CD4-positive, alpha-beta memory T cell (primary cell): ENCODE measurements at places on chromosomes 2 and 18.

GRCh38 chr2:101609433-101609832 lies 88.1 kb upstream of the MAP4K4 start:
- no peak for DNase-seq

DNA sequence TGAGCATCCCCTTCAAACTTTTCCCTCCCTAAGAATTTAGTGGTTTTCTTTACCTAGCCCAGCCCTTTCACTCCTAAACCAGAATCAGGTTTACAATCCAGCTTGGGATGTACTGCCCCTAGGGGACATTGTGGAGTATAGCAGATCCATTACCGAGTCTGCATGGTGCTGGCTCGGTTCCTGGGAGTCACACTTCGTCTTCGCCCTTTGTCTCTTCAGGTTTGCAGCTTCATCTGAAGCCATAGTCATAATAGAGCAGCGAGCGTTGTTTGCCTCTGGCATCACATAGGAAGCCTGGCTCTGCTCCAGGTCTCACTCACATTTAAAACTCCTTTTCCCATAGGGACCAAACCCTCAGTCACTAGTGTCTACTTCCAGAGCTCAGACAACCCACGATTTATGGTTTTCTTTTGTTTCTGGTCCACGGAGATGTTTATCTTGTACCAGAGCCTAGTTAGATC lies 16.8 kb upstream of the LYPD6 start:
- no peak for DNase-seq

- DNase-seq = no peak
These were observed 76.0 kb downstream of the ARHGAP15 start for GRCh38 chr2:143205106-143205764.

DNA sequence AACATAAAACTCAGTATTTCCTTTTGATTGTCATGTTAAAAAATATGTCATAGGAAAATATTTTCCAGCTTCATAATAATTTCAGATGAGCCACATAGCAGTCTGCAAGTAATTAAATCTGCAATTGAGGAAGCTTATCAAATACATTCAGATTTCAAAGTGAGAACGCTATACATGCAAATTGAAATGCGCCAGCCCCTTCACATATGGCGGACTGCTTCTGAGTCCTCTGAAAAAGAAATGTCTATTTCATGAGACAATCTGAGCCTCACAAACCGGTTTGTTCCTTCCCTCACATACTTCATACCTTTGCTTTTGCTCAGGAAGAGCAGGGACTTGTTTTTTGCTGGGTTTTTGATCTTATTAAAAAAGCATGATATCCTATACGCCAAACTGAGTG lies 2.3 kb upstream of the DCDC2C start:
- DNase-seq = no peak

DNA sequence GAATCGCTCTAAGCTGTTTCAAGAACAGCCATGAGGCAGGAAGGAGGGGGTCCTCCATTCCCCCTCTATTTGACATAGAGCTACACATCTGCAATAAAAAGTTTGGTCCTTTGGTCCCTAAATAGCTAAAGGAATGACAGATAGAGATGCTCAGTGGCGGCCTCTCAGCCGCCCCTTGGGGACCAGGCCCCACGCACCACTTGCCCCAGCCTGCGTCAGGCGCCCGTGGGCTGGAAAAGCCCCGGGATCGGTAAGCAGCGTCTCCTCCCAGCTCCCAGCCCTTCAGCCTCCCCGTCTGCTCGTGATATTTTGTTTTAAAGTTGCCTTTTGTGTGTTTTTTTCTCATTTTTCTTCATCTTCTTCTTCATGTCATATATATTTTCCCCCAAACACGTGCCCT lies 321.0 kb downstream of the CELF4 start:
- DNase-seq = no peak

- no peak for DNase-seq
These were observed 140.8 kb downstream of the AGAP1 start for GRCh38 chr2:235634435-235635158.

- DNase-seq = no peak
These were observed 19.1 kb upstream of the GCFC2 start for GRCh38 chr2:75729861-75730260.

GRCh38 chr2:168127371-168127770 lies 120.0 kb downstream of the STK39 start:
- no peak for DNase-seq

- no peak for DNase-seq
These were observed 351.1 kb downstream of the RND3 start for GRCh38 chr2:150136401-150136800.

- DNase-seq = no peak
These were observed 8.0 kb downstream of the CTDSP1 start for GRCh38 chr2:218407717-218408116.

- DNase-seq = no peak
These were observed 62.3 kb upstream of the ACYP2 start for GRCh38 chr2:54052825-54053718.

GRCh38 chr2:8409461-8410260 lies 272.2 kb upstream of the ID2 start:
- DNase-seq = no peak

GRCh38 chr2:227164763-227165291 lies 403 bp downstream of the COL4A3 start:
- no peak for DNase-seq

GRCh38 chr2:15797939-15798281 lies 142.4 kb upstream of the MYCN start:
- no peak for DNase-seq

DNA sequence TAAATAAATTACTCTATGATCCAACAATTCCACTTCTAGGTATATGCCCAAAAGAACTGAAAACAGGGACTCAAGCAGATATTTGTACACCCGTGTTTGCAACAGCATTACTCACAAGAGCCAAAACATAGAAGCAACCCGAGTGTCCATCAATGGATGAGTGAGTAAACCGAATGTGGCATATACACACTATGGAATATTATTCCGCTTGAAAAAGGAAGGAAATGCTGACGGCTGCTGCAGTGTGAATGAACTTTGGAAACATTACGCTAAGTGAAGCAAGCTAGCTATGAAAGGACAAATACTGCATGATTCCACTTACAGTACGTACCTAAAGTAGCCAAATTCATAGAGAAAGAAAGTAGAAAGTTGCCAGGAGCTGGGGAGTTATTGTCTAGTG lies 32.2 kb downstream of the MREG start:
- no peak for DNase-seq

DNA sequence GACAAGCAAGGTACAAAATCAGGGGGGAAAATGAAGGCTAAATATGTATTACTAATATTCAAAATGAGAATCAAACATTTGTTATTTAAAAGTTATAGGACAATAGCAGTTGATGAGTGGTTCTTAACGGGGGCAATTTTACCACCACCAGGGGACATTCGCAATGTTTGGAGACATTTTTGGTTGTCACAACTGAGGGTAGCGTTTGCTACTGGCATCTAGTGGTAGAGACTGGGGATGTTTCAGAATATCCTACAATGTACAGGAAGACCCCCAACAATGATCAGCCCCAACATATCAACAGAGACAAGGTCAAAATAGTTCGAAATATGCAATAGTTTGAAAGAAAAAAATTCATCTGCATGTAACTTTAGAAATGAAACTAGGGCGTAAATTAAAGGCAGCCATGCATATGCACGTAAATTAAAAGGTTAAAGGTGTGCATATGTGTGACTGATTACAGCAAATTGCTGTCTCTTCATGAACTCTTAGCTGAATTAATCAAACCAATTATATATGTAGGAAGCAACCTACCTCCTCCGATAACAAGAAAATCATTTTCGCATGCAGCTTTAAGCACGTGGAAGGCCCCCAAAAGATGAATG lies 61.2 kb upstream of the CUL3 start:
- DNase-seq = no peak

DNA sequence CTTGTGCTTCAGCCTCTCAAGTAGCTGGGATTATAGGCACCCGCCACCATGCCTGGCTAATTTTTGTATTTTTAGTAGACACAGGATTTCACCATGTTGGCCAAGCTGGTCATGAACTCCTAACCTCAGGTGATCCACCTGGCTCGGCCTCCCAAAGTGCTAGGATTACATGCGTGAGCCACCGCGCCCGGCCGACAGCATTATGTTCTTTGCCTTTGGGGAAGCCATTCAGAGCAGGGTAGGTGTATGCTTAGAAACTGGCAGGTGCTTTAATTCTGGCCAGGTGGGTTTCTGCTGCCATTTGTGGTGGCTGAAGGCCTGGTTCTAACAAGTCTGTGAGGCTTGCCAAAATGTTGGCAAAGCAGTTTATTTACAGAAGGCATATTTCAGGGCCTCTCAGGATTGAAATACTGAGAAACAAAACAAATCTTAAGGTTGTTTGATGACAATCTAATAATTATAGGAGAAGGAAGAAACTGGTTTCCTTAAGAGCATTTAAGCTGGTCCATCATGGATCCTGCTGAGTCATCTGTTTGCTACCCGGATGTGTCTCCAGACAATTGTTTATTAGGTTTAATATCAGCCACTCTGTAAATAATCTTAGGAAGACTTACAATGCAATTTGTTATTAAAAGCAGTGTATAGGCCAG lies 16.0 kb downstream of the SLC20A1 start:
- no peak for DNase-seq

DNA sequence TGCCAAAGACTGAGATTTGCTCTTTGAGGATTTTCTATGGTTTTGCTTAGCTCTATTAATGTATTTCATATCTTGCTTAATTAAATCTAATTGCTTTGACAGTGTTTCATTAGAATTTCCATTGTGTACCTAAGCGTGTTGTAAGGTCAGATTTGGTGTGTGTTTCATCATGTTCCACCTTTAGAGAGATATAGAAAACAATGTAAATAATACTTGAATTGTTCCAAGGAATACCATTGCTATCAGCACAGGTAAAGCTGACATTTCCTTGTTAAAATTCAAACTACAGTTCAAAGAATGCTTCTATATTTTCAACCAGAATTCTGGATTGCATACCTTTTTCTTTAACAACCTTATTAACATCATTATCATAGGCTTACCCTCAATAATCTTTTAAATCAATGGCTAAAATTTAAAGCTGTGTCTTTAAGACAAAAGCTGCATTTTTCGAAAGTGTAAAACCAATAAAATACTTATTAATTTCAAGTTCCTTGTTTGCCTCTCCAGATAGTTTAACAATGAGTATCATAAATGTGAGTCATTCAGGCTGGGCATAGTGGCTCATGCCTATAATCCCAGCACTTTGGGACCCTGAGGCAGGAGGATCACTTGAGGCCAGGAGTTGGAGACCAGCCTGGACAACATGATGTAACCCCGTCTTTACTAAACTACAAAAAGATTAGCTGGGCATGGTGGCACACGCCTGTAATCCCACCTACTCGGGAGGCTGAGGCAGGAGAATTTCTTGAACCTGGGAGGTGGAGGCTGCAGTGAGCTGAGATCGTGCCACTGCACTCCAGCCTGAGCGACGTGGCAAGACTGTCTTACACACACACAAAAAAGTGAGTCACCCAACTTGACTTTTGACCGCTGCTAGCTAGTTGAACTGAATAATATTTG lies 188.0 kb upstream of the PKDCC start:
- DNase-seq = no peak

DNA sequence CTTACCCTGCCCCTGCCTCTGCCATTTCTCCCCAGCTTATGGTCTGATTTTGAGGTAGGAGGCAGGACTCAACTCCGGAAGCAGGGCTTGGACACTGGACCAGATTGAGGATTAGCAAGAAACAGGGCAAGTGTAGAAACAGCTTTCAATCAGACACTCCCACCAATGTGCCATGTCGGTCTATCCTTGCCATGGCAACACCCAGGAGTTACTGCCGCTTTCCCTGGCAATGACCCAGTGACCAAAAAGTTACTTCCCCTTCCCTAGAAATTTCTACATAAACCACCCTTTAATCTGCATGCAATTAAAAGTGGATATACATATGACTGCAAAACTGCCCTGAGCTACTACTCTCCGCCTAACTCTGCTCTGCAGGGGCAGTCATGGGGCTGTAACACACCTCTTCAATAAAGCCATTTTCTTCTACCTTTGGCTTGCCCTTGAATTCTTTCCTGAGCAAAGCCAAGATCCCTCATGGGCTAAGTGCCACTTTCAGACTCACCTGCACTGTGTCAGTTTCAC lies 156.7 kb downstream of the LPIN1 start:
- no peak for DNase-seq

GRCh38 chr18:76463358-76463757 lies 31.7 kb downstream of the ZNF516 start:
- no peak for DNase-seq

DNA sequence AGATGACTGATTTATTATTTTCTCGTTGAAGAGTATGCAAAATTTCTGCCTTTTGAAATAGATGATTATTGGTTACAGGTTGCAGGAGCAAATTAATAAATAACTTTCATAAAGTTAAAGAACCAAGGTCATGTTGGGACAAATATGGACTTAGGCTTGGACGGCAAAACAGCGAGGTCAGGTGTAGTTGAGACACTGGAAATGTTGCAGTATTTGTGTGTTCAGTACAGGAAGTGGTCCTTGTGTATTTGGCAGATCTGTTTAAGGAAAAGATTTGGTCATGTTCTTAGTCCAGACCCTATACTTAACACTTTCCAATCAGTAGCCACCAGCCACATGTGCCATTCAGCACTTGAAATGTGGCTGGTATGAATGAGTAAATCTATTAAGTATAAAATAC lies 486.5 kb downstream of the TDRD15 start:
- DNase-seq = no peak

- no peak for DNase-seq
These were observed 71.5 kb downstream of the RAB31 start for GRCh38 chr18:9779630-9780029.

DNA sequence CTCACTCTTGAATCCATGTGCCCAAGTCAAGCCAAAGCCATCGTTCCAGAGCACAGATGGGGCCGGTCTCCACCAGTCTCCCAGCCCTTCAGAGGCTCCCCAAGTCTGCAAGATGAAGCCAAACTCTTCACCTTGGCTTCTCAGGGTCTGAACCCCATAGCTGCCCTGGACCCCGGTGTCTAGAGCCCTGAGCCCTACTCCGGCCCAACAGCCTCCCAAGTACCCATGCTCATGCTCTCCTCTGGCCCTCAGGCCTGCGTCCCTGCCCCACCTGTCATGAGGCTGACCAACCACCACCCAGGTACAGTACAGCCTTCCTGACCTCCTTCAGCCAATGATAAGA lies 46.0 kb downstream of the ZNF516 start:
- DNase-seq = no peak

DNA sequence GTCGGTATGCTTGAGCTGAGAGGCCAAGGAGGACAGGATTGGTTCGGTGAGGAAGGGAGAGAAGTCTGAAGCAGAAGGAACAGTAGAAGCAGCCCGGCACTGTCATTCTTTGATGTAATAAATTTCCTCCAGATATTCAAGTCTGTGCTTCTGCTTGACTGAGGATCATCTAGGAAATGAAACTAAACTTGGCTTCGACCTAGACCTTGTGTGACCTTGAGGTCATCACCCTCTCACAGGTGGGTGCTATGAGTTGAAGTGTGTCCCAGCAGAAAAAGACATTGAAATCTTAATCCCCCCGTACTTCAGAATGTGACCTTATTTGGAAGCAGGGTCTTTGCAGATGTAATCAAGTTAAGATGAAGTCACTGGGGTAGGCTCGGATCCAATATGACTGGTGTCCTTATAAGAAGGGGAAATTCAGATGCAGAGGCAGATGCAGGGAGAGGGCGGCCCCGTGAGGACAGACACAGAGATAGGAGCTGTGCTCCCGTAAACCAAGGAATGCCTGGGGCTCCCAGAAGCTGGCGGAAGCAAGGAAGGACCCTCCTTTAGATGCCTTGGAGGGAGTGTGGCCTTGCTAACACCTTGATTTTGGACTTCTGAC lies 49.0 kb downstream of the PRKCE start:
- no peak for DNase-seq
